ENCODE measurements at places on chromosomes 6 and 20.

GRCh38 chr6:168724669-168725570, 283.9 kb downstream of the SMOC2 start:
- DNase-seq = no peak

GRCh38 chr6:170291271-170292110, 613 bp upstream of the DLL1 start:
- DNase-seq = no peak

DNA sequence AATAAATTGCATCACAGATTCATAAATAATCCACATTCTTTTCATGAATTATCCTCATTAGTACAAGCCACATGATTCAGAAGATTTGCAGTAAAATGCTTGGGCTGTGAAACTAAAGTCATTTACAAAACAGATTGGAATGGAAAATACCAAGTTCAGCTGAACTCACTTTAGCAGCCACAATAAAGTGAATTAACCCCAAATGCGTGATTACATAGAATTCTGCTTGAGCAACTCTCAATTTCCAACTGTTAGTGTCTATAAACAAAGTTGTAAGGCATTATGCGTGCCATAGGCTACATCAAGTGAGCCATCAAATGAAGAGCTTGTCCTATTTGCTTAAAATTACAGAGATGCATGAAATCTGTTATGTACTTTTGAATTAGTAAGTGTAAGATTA, 60.4 kb upstream of the GFRAL start:
- no peak for DNase-seq

GRCh38 chr6:18897350-18897749, 510.2 kb downstream of the RNF144B start:
- no peak for DNase-seq

GRCh38 chr6:158757753-158758090, 61.4 kb downstream of the EZR start:
- no peak for DNase-seq

DNA sequence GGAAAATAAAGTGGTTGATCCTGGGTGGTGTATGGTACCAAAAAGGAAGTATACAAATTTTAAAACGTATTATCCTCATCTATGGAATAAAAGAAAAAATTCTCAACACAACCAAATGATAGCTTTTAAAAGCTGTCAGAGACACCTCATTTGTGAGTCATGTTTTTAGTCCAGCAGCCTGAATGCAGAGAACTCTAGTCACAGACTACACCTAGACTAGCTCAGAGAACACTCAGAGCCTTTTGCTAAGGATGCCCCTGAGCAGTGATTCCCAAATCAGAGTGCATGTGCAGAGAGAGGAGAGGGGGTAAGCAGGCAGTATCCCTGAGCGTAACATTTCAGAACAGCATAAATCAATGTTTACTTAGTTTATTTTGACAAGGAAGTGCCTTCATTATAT, 809.3 kb downstream of the HACE1 start:
- DNase-seq = no peak

GRCh38 chr6:118306392-118307238, 241.5 kb upstream of the PLN start:
- DNase-seq = no peak

DNA sequence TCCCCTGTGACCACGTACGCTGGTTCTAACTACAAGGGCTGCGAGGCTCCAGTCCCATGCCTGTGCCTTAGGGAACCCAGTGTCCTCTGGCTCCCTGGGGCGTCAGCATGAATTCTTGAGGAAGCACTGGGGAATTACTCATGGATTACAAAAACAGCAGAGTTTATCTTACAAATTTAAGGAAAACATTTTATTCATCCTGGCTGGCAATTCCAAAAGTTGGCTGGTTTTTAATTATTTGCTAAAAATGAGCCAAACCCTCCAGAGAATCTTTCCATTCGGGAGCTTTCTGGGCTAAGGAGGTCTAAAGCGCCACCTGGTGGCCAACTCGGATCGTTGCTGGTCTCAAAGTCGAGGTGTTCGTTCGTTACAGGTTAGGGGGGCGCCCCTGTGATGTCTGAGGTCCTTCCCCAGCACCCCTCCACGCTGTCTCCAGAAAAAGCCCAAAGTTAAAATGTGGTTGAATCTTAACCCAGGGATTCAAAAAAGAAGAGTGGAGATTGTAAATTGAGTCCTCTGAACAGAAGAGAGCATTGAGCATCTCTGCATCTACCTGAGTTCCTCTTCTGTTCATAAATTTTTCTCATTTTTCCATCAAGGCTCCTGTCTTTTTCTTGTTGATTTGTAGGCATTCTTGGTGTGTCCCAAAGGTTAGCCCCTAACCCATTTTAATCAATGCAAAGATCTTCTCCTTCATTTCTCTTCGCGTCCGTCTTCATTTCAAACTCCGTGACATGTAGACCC, 99.4 kb downstream of the BFSP1 start:
- DNase-seq = peak; percentile 45

- no peak for DNase-seq
Observed at GRCh38 chr6:129525055-129525454, 184.9 kb downstream of the ARHGAP18 start.

GRCh38 chr6:49384904-49385303, 78.1 kb downstream of the MMUT start:
- DNase-seq = no peak

DNA sequence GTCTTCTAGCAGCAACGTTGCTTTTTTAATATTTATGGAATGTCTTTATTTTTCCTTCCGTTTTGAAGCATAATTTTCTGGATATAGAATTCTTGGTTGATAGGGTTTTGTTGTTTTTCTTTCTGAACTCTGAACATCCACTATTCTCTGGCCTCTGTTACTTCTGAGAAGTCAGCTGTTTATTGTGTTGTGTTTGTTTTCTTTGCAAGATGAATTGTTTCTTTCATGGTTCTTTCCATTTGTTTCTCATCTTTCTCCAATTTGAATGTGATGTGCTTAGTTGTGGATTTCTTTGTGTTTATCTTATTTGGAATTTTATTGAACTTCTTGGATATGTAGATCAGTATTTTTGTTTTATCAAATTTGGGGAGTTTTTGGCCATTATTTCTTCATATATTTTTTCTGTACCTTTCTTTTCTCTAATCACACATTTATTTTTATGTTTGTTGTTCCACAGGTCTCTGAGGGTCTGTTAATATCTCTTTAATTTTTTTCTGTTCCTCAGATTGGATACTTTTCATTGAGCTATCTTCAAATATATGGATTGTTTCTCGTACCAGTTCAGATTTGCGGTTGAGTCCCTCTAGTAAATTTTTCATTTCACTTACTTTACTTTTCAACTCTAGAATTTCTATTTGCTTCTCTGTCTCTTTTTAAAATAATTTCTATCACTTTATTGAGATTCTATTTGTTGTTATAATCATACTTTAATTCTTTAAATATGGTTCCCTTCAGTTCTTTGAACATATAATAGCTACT, 18.0 kb downstream of the HIVEP1 start:
- DNase-seq = no peak

DNA sequence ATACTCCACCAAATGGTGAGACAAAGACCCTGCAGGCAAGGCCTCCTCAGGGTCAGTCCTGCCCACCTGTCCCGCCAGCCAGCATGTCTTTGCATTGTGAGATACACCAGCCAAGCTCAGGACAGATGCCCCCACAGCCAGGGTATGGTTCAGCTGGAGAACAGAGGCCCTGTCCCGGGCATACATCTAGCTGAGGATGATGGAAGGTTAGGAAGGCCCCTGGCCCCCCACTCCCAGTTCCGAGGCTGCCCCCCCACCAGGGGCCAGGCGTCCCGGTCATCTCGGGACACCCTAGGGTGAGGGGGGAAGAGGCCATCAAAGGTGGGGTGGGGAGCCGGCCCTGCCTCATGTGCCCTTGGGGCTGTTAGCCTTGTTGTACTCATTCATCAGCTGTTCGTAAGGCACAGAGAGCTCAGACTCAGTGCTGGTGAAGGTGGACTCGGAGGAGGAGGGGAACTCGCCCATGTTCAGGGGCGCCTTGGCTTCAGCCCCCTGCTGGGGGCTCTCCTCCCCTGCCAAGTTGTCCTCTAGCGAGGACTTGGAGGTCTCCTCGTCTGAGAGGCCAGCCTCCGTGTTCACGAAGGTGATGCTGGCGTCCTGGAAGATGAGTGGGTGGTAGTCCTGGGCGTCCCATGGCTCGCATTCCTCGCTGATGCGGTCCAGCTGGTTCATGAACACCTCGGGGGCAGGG, 38.6 kb downstream of the KCNK5 start:
- no peak for DNase-seq

DNA sequence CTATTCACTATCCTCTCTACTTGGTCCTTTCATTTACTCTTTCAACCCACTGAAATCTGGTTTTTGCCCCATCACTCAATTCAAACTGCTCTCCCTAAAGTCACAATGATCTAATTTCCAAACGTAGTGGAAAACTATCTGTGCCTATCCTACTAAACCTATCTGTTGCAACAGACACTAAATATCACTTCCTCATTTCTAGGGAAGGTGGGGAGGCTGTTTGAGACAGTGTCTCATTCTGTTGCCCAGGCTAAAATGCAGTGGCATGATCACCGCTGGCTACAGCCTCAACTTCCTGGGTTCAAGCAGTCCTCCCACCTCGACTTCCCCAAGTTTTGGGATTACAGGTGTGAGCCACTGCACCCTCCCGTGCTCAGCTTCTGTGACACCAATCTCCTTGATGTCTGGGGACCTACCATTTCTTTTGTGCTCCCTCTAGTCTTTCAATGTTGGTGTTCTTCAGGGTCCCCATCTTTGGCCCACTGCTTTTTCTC, 8.8 kb downstream of the RANBP9 start:
- no peak for DNase-seq

Data from activated CD4-positive, alpha-beta T cell treated with anti-CD3 and anti-CD28 coated beads, Interleukin-2, Interleukin-4, amounts not matched to agents 100 ng/mL and 50 ng/mL, durations not matched to agents 16 hours and 8 hours (primary cell).